Omental fat pad (tissue), 4 donors: ENCODE measurements at places on chromosomes 13 and 19.

GRCh38 chr19:4909156-4909896, at the start of gene UHRF1:
TSS of gene UHRF1 (plus strand) at chr19:4909501. CDS start at chr19:4910886, 1,385 bp downstream.
- DNase-seq, result no peak

GRCh38 chr19:40493778-40494177, 27.0 kb downstream of the SPTBN4 start:
- no peak for DNase-seq

GRCh38 chr13:90591260-90591926, 756.1 kb upstream of the MIR17HG start:
- no peak for DNase-seq

DNA sequence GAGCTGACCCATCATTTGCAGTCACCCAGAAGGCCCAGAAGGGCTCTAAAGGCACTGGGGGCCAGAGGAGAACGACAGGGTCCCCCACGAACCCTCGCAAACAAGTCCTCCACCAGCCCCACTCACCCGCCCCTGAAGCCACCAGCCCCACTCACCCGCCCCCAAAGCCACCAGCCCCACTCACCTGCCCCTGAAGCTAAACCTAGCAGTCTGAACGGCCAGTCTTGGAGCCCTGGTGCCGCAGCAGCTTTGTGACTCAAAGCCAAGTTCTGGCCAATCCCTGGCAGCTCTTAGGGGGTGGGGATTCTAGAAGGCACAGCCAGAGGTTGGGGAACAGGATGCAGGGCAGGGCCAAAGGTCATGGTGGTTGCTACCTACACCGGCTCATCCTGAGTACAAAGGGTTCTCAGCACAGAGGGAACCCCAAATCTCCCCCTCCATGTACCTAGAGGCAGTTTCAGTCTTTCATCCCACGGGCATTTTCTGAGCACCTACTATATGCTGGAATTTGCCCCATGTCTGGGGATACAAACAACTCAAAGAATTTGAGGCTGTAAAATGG, at the start of gene IQCN:
TSS of gene IQCN (minus strand) at position 234 of the 562 bp plus-strand sequence. CDS start 4,974 bp downstream, outside the sequence.
- no peak for DNase-seq

GRCh38 chr13:75763512-75763911, 127.4 kb downstream of the LMO7 start:
- DNase-seq, result no peak

DNA sequence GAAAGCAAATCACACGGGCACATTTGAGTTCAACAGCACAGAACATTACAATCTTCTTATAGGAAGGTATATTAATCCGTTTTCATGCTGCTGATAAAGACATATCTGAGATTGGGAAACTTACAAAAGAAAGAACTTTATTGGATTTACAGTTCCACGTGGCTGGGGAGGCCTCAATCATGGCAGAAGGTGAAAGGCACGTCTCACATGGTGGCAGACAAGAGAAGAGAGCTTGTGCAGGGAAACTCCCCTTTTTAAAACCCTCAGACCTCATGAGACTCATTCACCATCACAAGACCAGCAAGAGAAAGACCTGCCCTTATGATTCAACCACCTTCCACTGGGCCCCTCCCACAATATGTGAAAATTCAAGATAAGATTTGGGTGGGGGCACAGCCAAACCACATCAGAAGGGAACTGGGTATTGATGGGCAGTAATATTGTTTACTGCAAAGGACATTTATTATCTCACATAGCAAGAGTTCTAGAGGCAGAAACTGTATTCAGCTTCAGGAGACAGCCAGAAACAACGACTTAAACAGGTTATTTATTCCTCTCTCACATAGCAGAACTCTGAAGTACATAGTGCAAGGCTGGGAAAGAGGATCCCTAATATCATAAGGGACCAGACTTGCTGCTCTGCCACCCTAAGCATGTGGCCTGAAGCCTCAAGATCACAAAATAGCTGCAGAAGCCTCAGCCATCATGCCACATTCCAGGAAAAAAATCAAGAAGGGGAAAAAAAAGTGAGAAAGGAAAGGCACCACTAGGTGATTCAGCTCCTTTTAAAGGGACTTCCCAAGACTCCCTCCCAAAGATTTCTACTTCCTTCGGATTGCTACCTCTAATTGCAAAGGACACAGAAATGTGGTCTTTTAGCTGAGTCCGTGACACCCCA, 23.1 kb downstream of the FXYD5 start:
- no peak for DNase-seq

- no peak for DNase-seq
Observed at GRCh38 chr13:47546391-47547225, 454.5 kb downstream of the SUCLA2 start.

DNA sequence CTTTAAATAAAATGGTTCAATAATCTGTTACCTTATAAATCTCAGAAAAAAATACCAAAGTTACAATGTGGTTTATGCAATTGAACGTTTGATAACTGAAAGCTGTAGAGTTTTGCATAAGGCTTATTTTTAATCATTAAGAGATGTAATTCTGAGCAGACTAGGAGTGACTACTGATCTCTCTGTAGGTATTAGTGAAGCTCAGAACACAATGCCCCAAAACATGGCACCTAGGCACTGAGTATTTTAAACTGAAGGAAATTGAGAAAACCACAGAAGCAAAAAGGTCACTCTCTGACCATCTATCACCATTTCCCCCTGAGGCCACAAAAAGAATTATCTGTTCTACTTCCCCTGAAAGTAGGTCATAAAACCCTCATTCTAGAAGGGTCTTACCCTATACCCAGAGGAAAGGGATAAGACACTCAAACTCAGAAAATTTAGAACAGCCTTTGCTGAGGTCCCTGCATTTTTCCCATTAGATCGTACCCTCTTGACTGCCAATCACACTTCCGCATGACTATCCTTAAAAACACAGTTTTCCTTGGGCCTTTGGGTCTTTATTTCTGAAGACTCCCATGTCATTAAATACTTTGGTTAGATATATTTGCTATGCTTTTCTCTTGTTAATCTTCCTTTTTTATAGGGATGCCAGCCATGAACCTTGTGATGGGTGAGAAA, 158.1 kb downstream of the PCDH9 start:
- DNase-seq, result no peak

- no peak for DNase-seq
Observed at GRCh38 chr13:23965346-23965745, 68.0 kb upstream of the C1QTNF9B start.

GRCh38 chr19:37963190-37963936, 56.4 kb downstream of the SIPA1L3 start:
- DNase-seq, result no peak

GRCh38 chr13:108322206-108322824, 52.8 kb downstream of the TNFSF13B start:
- DNase-seq, result no peak

DNA sequence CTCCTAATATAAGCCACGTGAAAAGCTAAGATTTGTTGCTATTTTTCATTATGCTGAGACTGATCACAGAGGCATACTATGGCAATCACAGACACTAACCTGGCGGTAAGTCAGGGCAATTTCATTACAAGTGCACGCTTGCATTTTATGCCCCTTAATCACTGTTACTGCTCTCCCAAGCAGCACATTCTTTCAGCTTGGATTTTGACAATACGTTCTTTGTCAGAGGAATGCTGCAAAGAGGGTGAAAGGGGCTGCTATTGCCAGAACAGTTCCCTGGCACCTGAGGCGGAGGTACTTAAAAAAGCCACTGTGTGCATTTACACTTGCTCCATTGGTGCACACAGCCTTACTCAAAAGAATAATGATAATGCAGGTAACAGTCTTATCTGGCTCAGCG, 346.6 kb downstream of the RFC3 start:
- no peak for DNase-seq

GRCh38 chr13:21050288-21051197, 10.8 kb downstream of the LATS2 start:
- no peak for DNase-seq

DNA sequence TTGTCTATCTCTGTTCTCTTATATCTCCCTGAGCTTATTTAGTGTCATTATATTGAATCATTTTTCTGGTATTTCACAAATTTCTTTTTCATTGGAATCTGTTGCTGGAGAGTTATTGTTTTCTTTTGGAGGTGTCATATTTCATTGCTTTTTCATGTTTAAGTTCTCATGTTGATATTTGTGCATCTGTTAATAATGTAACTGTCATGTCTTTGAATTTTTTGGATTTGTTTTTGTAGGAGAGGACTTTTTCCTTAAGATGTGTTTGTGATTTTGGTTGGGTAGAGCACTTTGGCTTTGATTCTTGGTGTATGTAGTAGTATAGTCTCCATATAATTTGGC, 64.0 kb downstream of the DNAJC3 start:
- no peak for DNase-seq

- no peak for DNase-seq
Observed at GRCh38 chr13:42654212-42654611, 80.3 kb downstream of the TNFSF11 start.

- no peak for DNase-seq
Observed at GRCh38 chr19:55642153-55643002, 1.1 kb upstream of the ZNF581 start.

DNA sequence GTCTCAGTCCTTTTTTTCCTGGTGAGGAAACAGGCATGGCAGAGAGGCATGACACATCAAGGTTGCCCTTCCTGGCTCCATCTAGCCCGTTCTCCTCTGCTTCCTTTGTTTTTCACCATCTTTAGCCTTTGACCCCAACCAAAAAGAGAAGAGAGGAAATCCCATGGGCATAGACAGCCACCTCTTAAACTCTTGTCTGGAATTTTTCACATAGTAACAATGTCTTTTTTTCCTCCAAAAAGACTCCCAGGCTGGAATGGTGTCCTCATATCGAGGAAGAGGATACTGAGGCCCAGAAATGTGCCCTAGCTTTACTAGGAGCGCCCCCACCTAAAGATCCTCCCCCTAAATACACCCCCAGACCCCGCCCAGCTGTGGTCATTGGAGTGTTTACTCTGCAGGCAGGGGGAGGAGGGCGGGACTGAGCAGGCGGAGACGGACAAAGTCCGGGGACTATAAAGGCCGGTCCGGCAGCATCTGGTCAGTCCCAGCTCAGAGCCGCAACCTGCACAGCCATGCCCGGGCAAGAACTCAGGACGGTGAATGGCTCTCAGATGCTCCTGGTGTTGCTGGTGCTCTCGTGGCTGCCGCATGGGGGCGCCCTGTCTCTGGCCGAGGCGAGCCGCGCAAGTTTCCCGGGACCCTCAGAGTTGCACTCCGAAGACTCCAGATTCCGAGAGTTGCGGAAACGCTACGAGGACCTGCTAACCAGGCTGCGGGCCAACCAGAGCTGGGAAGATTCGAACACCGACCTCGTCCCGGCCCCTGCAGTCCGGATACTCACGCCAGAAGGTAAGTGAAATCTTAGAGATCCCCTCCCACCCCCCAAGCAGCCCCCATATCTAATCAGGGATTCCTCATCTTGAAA, at the start of gene GDF15:
TSS of gene GDF15 (plus strand) at position 484 of the 868 bp plus-strand sequence. CDS start at position 516, 32 bp downstream.
- DNase-seq, result no peak

DNA sequence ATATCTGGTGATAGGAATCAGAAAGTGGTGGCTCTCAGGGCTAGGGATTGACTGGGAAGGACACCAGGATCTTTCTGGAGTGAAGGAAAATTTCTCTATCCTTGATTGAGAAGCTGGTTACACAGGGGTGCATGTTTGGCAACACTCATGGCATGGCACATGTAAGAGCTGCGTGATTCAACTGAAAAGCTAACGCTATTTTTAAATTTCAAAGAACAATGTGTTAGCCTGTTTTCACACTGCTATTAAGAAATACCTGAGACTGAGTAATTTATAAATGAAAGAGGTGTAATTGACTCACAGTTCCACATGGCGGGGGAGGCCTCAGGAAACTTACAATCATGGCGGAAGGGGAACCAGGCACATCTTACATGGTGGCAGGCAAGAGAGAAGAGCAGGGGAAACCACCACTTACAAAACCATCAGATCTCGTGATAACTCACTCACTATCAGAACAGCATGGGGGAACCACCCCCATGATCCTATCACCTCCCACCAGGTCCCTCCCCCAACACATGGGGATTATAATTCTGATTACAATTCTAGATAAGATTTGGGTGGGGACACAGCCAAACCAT, 7.4 kb downstream of the SIGLEC8 start:
- DNase-seq, result no peak

- no peak for DNase-seq
Observed at GRCh38 chr19:55836340-55836739, at the start of gene NLRP4. TSS of gene NLRP4 (plus strand) at chr19:55836540. CDS start at chr19:55852081, 15,541 bp downstream.

DNA sequence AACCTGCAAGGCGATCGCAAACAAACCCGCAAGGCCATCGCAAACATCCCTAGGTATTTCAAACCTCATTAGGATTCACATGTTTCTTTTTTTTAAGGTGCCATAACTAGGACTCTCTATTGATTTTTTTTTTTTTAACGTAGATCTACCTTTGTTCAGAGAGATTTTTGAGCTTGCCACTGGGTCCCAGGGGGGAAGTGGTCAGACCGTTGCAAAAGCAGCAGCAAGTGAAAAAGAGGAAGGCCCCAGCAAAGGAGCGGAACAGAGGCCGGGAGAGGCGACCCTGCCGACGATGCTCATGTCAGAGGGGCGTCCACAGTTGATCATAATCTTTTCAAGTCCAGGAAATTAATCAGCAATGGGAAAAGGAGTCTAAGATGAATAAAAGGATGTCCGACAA, 32.7 kb upstream of the FLT1 start:
- DNase-seq, result no peak

DNA sequence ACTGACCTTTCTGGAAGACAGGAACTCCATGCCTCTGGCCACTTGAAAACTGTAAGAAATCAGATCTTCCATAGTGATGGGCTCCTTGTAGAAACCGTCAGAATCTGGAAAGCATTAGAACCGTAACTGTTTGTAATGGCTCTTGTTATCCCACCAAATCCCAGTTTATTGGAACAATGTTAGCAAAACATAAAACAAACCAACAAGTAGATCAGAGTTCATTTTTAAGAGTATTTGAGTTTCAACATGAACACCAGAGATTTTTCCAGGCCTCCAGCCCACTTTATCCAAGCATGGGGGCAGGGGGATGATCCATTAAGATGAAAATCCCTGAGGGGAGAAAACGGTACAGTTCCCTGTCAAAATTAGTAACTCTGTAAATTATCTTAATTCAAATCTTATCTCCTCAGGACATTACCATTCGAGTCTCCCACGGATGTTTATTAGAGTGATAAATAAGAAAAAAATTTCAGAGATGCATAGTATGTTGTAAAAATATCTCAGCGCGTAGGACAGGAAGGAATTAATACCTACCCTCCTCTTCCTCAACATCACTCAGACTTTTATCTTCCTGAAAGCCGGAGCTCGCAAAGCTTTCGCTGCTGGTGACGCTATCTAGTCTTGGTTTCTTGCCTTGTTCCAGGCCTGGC, 172.5 kb downstream of the FLT1 start:
- no peak for DNase-seq

DNA sequence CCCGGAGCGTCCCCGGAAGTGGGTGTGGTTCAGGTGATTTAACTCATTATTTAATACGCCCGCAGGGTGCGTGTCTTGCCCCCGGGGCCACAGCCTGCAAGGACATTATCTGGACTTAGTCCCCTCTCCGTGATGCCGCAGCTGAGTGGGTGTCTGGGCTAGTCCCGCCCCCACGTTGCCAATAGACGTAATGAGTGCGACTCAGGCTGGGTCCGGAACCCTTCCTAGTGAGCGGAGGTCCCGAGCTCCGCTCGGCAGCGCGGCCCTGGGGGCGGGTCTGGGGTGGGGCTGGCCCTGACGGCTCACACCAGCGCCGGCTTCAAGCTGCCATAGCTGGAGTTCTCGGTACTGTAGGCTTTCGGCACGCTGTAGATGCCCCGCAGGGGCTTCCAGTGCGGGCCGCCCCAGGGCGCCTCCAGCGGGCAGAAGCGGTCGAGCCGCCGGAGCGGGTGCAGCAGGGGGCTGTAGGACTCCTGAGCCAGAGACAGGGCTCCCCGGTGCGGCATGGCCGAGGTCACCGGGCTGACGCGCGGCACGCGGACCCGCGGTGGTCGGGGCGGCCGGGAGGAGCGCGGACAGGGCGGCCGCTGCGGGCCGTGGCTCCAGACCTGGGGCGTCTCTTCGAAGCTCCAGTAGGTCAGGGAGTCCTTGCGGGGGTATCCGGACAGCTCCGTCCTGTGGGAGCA, 918 bp upstream of the LHB start:
- DNase-seq, result no peak

- DNase-seq, result no peak
Observed at GRCh38 chr19:49779731-49780555, 13.1 kb downstream of the AP2A1 start.
